Purkinje cell (primary cell): ENCODE measurements at places on chromosomes 7 and 10. TPM values are rescaled to one million over a fixed set of nuclear protein-coding genes. Genes with fewer than 3 reads are reported as not detected.

The CRHR2 gene
- not detected in 2 replicates for polyA plus RNA-seq

The SYT15B gene
- 0.92 TPM in 1 of 2 replicates, not detected in the other for polyA plus RNA-seq

The PNLIPRP2 gene
- not detected in 2 replicates for polyA plus RNA-seq

The ACTL6B gene
- 15.7 and 21.5 TPM in 2 replicates for polyA plus RNA-seq

The CROT gene
- polyA plus RNA-seq: 4.4 and 16.8 TPM in 2 replicates
